ENCODE measurements at places on chromosomes 5 and 9.

DNA sequence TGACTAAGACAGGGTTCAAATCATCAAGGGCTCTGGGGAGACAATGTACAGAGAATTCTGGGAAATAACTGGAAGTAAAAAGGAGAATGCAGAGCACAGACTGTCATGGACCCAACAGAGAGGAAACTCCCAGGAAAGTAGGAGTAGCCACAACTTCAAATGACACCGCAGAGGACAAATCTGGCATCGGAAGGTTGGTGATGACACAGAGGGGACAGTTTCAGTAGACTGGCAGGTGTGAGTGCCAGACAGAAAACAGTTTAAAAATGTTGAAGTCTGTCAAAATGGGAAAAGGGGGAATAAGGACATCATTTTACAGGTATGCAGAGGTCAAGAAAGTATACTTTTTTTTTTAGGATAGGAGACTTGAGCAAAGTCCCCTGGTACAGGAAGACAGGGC lies 70.2 kb downstream of the EPB41L4A start:
- no peak overlapping the region for H3K4me3 ChIP-seq
- H3K27ac ChIP-seq: no peak overlapping the region
- H3K27me3 ChIP-seq: no peaks in the 10 kb centered on the region
- H3K36me3 ChIP-seq: no peaks in the 10 kb centered on the region
- H3K4me1 ChIP-seq: no peaks in the 10 kb centered on the region

GRCh38 chr9:8907868-8908267 lies 1108.3 kb upstream of the DMAC1 start:
- no peak for DNase-seq
- H3K4me1 ChIP-seq: no peaks in the 10 kb centered on the region
- H3K36me3 ChIP-seq: no peaks in the 10 kb centered on the region
- no peak overlapping the region for H3K4me3 ChIP-seq
- no peaks in the 10 kb centered on the region for H3K27me3 ChIP-seq
- no peak overlapping the region for H3K27ac ChIP-seq

GRCh38 chr5:96584712-96585111 lies 77.5 kb upstream of the CAST start:
- no peak overlapping the region for H3K4me3 ChIP-seq
- H3K36me3 ChIP-seq: no peaks in the 10 kb centered on the region
- peaks cover 19% of the 10 kb centered on the region for H3K27me3 ChIP-seq
- no peak for DNase-seq

DNA sequence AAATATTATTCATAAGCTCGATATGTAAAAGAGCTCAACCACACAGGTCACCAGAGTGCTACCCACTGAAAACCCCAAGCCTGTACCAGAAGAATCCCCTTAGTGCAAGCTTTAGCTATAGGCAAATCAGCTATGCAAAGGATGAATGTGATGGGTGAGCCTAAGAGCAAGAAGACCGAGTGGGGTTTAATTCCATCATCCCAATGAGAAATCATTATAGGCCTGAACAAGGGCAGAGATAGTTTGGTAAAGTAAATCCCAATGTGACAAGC lies 21.8 kb downstream of the ELOVL7 start:
- no peak overlapping the region for H3K4me3 ChIP-seq
- no peaks in the 10 kb centered on the region for H3K27me3 ChIP-seq
- H3K4me1 ChIP-seq: no peaks in the 10 kb centered on the region

GRCh38 chr9:114430457-114430856 lies 42.7 kb upstream of the AKNA start:
- no peak overlapping the region for H3K27ac ChIP-seq
- no peak for DNase-seq
- no peaks in the 10 kb centered on the region for H3K36me3 ChIP-seq
- no peak overlapping the region for H3K4me3 ChIP-seq
- H3K27me3 ChIP-seq: no peaks in the 10 kb centered on the region
